NCI-H187 treated with DMSO at 0.1 percent for 48 hours (cell line): ENCODE measurements at places on chromosomes 1 and 21.

DNA sequence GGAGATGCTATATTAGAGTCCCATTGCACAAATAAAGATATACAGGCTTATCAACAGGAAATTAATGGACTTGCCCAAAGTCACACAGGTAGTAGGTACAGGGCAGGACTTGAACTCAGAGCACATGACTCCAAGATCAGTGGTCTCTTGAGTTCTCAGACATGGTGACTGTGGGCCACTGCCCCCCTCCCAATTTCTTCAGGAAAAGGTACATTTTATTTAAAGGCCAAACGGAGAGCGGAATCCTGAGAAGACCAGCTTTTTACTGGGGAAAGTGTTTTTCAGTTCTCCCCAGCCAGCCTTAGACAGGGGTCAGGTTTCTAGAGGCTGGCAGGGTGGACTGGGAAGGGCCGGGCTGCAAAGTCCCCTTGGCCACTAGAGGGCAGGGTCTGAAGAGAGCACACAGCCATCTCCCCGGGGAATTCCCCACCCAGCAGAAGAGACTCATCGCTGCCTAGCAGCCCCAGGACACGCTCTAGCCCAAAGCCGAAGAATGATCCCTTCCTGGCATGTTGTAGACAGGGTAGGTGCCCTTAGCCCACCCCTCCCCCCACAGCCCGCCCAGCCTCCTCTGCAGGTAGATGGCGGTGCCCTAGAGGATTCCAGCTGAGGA lies 29.7 kb downstream of the ACP6 start:
- DNase-seq = peak; percentile 83

DNA sequence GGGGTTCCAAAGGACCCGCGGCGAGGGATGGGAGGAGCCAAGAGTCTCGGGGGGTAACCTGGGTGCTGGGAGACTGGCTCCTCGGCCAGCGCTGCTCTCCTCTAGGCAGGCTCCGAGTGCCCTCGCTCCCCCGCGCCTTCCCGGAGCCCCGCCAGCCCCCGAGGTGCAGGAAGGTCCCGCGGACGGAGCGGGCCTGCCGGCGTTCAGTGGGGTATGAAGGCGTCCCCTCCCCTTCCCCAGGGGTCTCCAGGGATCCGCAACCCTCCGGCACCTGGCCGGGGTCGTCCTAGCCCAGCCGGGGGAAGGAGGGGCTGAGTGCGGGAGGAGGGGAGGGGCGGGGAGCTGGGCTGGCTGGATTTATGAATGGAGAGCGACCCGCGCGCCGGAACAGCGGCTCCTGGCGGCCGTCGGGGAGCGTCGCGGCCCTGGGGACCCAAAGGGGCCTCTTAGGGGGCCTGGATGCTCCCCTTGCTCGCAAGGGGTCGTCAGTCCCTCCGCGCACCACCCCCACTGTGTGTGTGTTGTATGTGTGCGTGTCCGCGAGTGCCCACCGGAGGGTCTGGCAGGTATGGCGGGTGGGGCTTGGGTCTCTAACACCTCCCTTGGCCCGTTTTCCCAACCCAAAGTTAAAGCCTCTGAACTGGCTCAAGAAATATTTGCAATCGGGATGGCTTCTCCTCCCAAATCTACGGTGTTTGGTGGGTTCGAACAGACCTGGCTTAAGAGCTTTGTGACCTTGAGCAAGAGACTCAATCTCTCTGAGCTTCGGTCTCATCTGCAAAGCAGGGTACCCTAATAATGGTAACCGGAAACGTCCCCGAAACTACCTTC lies 642 bp downstream of the HCRTR1 start:
- DNase-seq = no peak

GRCh38 chr1:192545896-192546521 lies 29.6 kb upstream of the RGS1 start:
- no peak for DNase-seq

DNA sequence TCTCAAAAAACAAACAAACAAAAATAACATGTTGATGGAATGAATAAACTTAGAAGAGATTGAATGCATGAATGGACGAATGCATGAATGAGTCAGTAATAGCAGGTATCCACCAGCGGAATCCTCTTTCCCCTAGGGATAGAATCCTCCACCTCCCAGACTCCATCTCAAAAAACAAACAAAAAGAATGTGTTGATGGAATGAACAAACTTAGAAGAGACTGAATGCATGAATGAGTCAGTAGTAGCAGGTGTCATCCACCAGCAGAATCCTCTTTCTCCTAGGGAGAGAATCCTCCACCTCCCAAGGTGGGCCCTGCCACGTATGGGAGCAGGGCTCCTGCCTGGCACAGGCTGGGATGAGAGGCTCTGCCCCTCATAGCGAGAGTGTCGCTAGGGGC lies 26.8 kb upstream of the RNF19B start:
- no peak for DNase-seq

GRCh38 chr1:198823626-198824025 lies 184.8 kb downstream of the PTPRC start:
- no peak for DNase-seq

DNA sequence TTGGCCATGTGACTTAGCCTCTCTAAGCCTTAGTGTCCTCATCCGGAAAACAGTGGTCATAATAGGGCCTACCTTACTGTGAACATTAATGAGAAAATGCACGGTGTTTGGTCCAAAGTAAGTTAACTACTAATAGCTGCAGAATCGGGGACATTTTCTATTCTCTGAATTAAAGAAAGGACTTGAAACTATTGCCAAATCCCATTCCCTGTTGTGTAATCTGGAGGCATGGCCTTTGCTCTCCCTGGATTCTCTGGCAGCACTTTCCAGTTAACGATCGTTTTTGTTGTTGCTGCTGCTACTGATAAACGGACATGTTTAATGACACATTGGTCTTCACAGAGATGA lies 30.5 kb downstream of the FMO4 start:
- DNase-seq = no peak

DNA sequence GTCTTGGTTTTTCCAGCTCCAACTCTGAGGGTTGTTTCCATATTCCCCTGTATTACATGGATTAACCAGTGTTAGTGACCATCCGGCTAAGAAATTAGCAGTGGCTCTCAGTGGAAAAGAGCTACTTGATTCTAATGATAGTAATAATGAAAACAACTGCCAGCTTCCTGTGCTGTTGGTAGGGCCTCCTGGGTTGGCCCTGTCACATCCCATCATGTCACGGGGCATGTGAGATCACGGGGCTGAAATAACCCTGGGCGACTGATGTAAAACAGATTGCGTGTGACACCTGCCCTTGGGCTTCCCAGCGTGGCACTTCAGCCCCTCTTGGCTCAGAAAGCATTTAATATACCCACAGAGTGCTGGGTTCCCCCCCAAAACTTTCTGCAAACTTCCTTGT lies 149.0 kb downstream of the ROR1 start:
- no peak for DNase-seq

DNA sequence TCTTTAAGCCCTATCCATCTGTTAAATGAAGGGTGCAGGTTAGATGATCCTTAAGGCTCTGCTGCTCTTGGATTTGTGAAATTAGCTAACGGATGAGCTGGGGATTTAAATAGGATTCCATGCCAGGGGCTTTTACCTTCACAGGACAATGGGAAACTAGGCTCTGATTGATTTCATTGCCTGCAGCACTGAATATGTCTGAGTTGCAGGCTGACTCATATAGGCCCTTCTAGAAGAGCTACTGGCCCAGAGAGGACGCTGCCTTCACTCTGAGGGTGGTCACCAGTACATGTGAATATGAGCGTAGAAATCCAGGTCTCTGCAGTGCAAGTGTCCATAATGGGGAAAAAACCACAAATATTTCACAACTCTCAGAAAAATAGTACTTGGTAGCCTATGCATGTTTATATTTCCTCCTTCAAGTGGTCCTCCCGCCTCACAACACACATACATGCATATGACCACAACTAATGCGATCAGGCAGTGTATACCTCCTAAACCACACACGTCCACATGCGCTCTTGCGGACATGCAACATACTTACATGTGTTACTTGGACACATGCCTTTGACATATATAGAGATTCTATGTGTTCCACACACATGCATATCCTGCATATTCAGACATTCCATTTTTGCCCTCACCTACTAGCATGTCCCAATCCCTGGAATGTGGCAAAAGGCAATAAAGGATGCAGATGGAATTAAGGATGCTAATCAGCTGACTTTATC lies 233.8 kb upstream of the JUN start:
- no peak for DNase-seq

- DNase-seq = no peak
Observed at GRCh38 chr1:196438329-196438728, 169.9 kb downstream of the KCNT2 start.
